Myocyte (in vitro differentiated cells): ENCODE measurements at places on chromosomes 12 and 14.

DNA sequence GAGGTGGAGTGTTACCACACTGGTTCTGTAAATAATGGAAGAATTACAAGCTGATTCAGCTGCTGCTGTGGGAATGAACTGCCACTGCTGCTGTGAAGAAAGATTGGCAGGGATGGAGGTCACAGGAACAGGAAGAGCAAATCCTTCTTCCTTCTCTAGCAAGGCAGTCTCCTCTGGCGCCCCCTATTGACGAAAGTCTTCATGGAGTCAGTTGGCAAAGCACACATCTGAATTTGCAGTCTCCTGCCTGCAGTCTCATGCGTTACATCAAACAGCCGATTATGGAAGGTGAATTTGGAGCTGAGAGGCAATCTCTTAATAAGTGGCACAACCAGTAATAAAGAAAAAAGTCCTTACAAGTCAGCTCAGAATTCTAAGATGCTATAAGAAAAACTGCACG lies 106.0 kb upstream of the TMTC1 start:
- peak; percentile 74 for DNase-seq

DNA sequence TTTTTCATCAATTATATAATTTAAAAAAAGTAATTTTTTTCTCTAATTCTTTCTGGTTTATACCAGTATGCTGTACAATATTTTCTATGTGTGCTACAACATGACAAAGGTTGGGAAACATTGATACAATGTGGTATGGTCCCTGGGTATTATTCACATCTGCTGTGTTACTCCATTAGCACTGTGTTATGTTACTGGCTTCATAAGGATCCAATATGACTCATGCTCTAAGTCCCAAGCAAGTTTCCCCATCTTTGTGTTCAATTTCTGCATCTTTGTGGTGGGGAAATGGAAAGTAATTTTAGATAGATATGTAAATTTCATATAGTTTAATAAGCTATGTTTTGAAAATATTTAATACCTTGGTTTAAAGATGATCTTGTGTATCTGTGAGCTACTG lies 35.8 kb downstream of the FBXO33 start:
- DNase-seq, result no peak

- no peak for DNase-seq
Measured at GRCh38 chr12:93335603-93336162, 42.0 kb upstream of the NUDT4 start.

DNA sequence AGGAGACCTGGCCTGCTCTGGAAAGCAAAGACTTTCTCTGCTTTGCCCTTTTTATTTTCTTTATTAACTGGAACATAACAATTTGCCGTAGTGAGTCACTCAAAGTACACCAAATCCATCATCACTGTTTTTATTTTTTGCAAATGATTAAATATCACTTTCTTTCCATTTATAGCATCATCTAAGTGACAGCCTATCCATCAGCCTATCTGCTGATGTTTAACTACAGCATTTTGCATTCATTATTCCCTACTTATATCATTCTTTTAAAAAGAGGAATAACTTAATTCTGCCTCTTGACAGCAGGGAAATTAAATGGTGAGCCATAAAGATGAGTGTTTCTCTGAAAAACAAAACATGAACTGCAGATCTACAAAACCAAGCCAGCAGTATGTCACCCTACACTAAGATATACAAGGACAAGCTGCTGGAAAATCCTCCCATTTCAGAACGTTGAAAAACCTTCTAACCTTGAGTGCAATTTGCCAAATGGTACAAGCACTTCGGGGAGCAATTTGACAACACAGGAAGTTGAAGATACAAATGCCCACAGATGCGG lies 821.3 kb upstream of the TMEM132C start:
- DNase-seq, result no peak

GRCh38 chr14:73290279-73290678 lies 53.0 kb downstream of the PAPLN start:
- DNase-seq, result no peak

DNA sequence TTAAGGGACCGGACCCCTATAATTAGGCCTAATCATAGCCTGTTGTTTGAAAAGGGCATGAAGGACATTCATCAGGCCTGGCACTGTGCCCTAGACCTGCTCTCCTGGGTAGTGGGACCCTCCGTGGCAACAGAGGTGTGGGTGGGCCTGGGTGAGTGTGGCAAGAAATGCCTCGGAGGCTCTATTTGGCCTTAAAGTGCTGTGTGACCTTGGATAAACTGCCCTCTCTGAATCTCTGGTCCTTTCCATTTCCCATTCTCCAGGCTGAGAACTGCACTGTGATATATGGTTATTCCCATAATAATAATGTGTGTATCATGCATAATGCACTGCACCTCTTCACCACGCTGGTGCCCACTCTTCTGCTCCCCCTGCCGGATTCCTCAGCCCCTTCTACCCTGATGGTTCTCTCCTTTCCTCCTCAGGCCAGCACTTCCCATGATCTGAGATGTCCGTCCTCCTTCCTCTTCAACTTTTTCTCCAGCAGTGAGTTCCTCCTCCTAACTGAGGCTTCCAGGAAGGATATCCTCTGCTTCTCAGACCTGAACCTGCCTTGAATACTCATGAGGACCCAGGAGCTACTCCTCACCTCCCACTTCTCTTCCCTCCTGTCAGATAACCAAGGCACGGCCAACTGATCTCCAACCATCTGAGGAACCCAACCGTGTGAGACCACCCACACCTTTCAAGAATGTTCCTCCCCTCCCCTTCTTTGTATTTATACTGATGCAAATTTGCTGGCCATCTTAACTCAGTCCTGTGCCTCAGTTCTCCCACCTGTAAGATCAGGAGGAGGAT lies 111.0 kb upstream of the PZP start:
- DNase-seq, result no peak

DNA sequence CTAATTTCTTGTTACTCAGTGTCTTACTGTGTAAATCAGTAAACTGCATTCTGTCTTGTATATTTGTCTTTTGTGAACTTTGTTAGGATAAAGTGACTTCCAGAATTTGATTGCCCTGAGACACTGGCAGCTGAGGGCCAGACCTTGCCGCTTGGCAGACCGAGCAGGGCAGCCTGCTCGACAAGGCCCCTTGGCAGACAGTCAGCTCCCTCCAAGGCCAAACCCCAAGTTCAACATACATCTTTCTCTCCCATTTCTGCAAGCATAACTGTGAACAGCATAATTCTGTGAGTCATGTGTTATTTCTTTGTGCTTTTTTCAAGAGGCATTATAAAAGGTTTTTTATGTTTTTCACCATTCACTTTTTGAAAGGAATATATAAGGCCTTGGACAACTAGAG lies 39.2 kb upstream of the BMAL2 start:
- DNase-seq, result no peak

DNA sequence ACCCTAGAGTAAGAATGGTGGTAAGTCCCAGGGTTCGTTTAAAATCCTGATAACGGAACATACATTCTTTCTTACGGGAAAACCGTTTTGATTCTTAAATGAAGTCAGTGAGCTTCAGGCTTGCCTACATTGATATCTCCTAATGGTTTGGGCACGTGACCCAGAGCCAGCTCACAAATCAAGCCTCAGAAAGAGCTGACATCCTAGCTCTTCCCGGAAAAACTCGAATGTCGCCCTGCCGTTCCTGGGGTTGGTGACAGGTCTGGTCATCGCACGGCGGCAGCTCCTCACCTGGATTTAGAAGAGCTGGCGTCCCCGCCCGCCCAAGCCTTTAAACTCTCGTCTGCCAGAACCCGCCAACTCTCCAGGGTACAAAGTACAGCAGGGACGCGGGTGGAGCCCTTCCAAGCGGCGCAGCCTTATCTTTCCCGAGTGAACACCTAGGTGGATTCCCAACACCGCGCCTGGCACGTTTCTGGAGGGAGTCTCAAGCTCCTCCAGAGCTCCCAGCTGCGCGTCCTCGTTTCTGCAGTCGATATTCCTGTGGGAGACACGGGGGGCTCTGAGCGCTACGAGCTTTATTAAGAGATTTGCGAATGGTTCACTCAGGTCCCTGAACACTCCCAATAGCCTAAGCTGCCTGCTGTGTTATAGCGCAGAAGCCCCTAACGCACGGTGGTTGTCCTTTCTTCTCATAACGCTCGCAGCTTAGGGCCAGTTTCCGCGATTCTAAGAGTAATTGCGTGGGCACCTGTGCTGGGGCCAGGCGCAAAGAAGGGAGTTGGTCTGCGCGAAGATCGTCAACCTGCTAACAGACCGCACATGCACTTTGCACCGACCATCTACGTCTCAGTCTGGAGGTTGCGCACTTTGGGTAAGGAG lies at the start of gene SSTR1:
SSTR1 (plus strand) TSS at position 169 of the 882 bp plus-strand sequence. CDS start 1,486 bp downstream, outside the sequence.
- no peak for DNase-seq

DNA sequence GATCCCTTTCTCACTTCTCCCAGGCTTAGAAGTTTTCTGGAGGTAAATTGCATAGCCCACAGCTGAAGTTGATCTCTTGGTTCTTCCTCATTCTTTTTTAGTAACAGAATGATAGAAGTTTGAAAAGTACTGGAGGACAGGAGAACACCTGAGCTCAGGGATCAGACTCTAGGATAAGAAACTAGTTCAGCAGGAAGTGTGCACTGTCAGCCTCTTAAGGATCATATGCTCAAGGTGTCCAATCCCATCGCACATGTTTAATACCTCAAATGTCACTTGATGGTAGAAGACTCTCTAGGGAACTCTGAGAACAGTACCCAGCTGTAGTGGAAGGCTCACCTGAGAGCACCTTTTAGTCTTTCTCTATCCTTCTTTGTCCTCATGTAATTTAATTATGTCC lies 14.7 kb upstream of the LIMA1 start:
- no peak for DNase-seq

DNA sequence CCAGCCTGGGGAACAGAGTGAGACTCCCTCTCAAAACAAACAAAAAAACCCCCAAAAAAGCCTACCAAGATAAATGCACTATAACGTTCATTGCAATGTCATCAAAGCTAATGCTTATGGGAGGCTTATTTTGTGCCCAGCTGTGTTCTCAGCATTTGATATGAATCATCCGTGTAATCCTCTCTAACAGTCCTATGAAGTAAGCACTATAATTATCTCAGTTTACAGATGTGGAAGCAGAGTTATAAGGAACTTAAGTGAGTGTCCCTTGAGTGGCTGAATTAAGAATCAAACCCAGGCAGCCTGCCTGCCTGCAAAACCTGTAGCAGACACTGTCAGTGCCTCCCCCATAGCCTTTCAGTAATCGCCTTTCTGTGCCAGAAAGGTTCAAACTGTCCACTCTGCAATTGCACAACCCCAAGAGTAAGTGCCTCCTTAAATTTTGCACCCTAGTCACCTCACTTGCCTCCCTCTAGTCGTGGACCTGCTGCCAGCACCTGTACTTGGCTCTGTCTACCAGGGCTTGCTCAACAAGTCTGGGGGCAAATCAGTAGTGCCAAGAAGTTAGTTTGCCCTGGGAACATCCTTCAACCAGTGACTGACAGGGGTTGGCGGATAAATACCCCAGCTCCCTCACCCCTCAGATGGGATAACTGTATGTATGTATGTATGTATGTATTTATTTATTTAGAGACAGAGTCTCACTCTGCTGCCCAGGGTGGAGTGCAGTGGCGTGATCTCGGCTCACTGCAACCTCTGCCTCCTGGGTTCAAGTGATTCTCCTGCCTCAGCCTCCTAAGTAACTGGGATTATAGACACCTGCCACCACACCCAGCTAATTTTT lies 23.8 kb upstream of the PPP1CC start:
- peak; percentile 38 for DNase-seq

DNA sequence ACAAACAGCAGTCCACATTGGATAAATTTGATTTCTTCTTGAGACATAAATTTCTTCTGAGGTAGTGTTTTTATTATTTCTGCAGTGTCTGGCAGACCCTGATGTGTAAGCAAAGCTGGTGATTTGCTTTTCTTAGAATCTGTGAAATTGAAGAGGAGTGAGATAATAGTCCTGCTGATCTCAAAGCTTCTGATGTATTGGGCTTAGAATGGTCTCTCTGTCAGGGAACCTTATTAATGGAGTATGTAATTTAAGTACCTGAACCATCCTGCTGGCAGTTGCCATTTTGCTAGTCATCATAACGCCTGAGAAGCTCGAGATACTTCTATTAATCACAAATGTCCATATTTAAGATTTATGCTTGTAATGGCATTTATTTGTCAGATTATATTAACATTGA lies 464.5 kb upstream of the PRICKLE1 start:
- no peak for DNase-seq

DNA sequence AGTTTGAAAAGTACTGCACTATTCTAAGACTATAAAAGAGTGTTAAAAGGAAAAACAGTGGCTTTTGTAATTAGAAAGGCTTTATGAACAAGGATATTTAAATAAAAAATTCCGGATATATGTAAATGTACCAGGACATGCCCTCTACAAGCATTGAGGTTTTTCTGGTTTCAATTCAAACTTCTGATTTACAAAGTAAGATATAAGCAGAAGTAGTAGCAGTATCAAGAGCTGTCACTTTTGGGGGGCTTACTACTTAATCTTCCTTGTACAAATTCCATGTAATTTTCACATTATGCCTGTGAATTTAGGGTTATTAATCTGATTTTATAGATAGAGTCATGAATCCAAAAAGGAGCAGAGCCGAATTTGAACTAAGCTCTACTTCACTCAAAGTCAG lies 170.3 kb upstream of the ATP2B1 start:
- DNase-seq, result no peak

DNA sequence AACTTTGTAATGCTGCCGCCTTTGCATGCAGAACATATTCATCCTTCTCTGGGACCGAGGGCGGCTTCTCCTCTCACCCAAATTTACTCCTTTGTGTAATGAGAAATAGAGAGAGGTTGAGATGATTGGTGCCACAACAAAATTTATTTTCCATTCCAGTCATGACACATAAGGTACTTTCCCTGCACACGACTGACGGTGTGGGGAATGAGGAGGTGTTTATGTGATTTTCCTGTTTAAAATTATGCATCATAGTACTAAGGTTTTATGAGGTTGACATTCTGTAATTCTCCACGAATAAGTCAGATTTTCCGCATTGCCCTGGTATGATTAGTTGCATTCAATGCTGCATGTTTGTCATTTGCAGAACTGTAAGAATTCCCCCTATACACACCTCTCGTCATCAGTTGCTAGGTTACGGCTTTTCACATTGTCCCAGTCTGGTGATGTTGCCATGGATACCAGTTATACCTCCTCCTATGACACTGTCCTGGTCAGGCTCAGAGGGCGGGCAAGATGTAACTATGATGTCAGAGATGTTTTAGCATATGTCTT lies 23.1 kb downstream of the BICDL1 start:
- DNase-seq, result no peak

DNA sequence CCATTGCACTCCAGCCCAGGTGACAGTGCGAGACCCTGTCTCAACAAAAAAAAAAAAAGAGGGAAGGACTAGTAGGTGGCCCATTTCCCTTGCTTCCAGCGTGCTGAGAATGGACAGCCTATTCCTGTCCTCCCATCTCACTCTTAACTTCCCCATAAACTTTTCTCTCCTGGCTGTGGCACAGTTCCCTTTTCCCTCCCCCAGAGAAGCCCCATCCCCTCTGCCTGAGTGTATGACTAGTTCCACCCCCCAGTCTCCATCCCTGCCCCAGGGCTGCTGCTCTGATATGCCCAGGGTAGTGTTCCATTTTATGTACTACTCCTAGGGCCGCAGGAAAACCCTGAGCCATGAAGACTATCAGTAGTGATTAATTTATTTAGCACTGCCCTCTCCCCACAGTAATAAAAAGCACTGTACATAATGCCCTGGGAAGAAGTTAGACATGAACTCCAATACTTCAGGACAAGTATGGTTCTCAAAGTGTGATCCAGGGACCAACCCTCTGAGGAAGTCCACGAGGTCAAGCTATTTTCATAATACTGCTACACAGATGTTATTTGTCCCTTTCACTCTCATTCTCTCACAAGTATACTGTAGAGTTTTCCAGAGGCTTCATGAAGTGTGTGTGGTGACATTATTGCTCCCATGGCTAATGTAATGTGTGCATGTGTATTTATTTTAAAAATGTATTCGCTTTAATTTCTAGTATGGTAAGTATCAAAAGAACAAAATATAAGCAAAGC lies 11.5 kb upstream of the CHD4 start:
- DNase-seq, result no peak

GRCh38 chr12:113149361-113150150 lies at the start of gene CFAP73:
Gene CFAP73 (plus strand): TSS chr12:113149724. CDS start chr12:113149858, 134 bp downstream.
- peak; percentile 91 for DNase-seq
